GM04503 (cell line): ENCODE measurements at places on chromosomes 3 and 15.
A peak's percentile ranks its signal among the peaks of the same experiment; 100 is the strongest.

DNA sequence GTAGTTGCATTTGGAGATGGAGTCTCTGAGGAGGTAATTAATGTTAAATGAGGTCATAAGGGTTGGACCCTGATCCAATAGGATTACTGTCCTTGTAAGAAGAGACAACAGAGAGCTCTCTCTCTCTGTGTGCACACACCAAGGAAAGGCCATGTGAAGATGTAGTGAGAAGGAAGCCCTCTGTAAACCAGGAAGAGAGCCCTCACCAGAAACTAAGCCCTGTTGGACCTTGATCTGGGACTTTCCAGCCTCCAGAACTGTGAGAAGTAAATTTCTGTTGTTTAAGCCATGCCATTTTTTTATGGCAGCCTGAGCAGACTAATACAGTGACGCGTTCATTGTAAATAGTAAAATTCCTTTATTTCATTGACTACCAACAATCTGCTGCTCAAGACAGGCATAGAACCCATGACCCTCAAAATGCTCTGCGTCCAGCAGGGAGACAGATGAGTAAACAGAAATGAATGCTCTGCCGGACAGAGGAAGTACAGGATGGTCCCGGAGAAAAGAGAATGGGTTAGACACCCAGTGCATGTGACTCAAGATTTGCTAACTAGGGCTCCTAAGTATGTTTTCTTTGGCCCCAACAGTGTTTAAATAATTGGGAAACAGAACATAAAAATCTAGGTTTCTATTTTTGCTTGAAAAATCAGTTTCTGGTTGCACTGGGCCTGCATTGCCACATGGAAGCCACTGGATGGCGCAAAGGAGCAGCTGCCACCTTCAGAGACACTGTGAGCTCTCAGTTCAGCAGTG is 37.9 kb upstream of the TNFAIP8L3 start:
- DNase-seq: peak; percentile 93

GRCh38 chr3:102619361-102619760 is 184.5 kb downstream of the ZPLD1 start:
- no peak for DNase-seq

- no peak for DNase-seq
Observed at GRCh38 chr3:189909139-189909538, 211.6 kb downstream of the P3H2 start.

DNA sequence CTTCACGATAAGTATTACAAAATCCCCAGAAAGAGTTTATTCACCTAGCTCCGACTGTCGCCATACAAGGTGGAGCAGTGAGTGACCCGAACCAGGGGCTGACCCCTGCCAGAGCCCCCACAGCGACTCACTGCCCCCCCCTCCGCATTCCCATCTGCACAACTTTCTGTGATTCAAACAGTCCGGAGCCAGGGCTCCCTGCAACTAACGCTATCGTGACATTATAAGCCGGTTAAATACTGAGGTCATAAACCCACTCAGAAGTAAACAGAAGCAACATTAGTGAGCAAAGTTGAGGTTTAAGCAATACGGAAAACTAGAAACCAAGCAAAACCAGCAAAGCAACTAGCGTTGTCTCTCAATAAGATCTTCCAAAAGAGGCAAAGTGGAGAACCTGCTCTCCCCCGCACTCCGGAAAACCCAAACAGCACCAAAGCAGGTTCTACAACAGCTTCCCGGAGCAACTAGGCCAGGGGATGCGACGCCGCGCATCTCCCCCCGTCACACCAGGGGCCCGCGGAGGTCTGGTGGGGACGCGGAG is 642 bp downstream of the SCAP start:
- no peak for DNase-seq

DNA sequence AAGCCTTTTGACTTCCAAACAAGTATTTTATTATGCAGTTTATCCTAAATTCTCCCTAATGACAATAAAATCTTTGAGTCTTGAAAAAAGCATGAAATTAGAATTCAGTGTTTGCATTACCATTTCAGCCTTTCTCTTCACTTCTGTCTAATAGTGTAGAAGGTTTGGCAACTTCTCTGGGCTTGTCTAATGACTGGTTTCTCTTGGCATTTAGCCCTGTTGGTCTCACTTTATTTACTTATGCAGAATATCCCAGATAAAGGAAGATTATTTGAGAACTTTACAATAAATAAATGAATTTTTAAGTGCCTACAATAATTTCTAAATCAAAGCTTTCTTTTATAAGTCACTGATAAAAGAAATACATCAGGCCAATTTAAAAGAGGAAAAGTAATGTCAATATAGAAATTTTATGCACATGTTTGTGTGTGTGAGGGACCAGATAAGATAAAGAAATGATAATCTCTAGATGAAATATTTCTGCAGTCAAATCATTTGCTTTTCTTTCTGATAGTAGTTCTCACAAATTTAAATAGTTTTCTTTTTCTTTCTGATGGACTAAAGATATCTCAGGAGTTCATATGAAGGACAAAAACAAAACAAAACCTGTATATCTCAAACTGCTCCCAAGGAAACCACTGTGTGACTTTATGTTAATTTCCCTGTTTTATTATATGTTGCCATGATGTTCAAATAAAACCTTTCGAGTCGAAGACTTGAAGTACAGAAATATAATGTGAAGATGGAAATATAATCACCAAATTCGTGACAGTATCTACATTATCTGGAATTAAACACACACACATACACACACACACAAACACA is 533.1 kb upstream of the CBLB start:
- DNase-seq: no peak

GRCh38 chr3:122085673-122086072 is 30.5 kb downstream of the CD86 start:
- no peak for DNase-seq

- no peak for DNase-seq
Observed at GRCh38 chr3:107172411-107172810, 204.8 kb upstream of the CCDC54 start.

GRCh38 chr3:154164387-154164786 is 43.2 kb downstream of the ARHGEF26 start:
- DNase-seq: no peak

DNA sequence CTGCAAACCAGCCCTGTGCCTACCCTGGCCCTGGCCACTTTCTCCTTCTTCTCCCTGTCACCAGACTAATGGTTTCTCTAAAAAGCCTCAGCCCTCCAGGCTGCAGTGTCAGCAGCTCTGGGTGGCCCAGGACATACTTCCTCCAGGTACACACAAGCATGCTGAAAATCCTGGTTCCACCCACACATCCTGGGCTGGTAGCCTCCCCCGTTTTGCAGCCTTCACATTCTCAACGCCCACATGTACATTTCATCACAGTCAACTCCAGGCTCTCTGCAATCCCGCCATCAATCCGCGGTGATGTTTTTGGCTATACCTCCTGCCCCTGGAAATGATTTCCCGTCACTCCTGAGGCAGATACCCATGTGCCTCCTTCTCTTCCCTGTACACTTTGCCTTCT is 59.4 kb downstream of the MAGEF1 start:
- DNase-seq: no peak

DNA sequence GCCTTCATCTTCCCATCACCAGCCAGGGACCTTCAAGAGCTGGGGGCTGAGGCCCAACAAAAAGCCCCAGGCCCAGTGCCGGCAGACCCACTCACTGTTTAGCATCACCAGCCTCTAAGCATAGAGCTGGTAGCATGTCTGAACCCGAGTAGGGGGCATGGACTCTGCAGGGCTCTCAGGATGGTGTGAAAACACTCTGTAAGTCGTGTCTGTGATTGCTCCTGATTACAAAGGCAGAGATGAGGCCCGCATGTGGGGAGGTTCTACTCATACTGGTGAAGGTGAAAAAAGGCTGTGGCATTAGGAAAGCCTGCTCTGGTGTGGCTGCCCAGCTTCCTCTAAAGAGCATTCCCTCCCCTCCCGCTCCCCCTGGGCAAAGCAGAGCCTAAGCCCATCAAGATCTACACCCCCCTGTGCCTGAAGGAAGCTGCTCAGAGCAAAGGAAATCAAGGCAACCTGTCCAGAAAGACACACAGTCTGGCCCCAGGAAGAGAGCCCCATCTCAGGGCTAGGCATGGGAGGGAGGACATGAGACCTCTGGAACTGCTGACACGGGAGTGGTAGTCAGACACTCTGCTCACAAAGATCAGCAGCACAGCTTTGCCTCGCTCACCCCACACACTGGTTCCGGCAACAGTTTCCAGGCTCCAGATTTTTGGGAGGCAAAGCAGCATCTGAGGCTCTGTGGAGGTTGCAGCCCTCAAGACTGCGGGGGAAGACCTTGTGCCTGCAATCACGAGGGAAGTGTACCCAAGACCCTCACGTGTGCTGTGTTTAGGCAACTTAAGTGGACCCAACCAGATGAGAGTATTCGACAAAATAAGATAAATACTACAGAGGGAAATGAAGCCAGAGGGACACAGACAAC is 36.7 kb downstream of the CCDC12 start:
- no peak for DNase-seq

GRCh38 chr3:38960953-38961622 is 90.7 kb downstream of the SCN11A start:
- DNase-seq: no peak

DNA sequence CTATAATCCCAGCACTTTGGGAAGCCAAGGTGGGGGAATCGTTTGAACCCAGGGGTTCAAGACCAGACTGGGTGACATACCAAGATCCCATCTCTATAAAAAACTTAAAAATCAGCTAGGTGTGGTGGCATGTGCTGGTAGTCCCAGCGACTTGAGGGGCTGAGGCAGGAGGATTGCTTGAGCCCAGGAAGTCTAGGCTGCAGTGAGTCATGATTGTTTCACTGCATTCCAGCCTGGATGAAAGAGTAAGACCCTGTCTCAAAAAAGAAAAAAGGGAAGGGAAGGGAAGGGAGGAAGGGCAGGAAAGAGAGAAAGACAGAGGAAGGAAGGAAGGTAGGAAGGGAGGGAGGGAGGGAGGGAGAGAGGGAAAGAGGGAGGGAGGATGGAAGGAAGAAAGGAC is 133.7 kb upstream of the LRRN1 start:
- DNase-seq: no peak

DNA sequence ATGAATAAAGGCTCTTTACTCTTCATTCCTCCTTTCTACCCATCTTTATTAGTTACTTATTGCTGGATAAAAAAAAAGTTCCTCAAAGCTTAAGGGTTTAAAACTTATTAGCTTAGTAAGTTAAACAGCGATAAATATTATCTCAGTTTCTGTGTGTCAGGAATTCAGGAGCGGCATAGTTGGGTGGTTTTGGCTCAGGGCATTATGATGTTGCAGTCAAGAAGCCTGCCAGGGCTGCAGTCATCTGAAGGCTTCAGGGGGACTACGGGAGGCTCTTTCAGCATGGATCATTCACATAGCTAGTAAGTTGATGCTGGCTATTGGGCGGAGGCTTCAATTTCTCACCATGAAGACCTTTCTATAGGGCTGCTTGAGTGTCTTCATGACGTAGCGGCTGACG is 1.9 kb upstream of the DLG1 start:
- DNase-seq: no peak

DNA sequence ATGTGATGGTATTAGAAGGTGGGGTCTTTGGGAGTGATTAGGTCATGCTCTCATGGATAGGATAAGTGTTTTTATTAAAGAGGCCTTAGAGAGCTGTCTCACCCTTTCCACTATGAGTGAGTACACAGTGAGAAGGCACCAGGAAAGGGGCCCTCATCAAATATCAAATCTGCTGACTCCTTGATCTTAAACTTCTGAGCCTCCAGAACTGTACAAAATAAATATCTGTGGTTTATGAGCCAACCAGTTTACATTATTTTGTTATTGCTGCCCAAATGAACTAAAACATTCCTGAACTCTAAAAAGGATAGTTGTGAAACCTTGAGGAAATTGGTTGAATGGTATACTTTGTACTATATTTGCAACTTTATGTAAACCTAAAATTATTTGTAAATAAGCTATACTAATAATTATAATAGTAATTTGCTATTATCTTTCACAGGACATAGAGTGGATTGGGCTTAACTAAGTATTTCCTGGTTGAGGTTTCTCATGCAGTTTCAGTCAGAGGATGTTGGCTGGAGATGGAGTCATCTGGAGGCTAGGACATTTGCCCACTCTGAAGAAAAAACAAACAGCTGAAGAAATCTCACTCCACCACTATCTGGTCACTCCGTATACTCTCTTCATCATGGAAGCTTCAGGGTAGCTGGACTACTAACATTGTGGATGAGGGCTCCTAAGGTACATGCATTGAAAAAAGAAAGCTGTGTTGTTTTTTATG is 1068.6 kb upstream of the CADM2 start:
- no peak for DNase-seq

- DNase-seq: no peak
Observed at GRCh38 chr3:186333256-186333655, 28.8 kb downstream of the DGKG start.

GRCh38 chr3:113242096-113242581 is 30.8 kb downstream of the BOC start:
- DNase-seq: no peak

GRCh38 chr3:113736548-113737089 is 9.4 kb downstream of the NAA50 start:
- DNase-seq: no peak

DNA sequence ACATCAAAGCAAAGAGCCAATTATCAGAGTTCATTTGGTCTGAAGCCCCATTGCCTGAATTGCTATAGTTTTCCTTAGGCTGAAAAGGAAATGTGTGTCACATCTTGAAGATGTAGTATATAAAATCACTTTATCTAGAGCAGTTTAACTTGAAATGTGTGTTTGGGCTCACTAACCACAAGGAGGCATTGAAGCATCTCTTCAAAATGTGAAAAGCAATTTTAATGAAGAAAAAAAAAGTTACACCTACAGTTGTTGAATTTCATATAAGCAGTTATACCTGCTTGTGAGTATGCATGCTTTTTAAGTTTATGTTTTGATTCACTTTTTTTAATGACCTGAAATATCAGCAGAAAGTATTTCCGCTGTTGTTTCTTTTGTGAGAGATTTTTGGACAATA is 129.3 kb downstream of the IQCH start:
- DNase-seq: no peak

- DNase-seq: no peak
Observed at GRCh38 chr3:33256249-33256648, 21.0 kb upstream of the FBXL2 start.

DNA sequence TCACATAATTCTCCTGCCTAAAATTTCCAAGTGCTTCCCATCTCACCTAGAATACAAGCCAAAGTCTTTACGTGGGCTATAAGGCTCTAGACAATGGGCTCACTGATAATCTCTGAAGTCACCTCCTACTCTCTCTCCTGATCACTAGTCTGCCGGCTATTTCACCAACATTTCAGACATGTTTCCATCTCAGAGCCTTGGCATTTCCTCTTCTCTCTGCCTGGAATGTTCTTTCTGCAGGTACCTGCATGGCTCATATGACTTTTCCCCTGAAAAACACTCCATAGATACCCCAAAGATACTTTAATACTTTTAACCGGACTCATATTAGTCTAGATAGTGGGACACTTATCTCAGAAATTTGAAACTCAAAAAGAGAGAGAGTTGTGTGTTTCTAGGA is 32.7 kb downstream of the CD200 start:
- no peak for DNase-seq

- DNase-seq: no peak
Observed at GRCh38 chr3:22691407-22691806, 511.7 kb upstream of the UBE2E2 start.

- DNase-seq: no peak
Observed at GRCh38 chr3:192364316-192364715, 363.0 kb downstream of the FGF12 start.
